ENCODE measurements at places on chromosomes 5 and 9. TPM values are rescaled to one million over a fixed set of nuclear protein-coding genes. Genes with fewer than 3 reads are reported as not detected.

Gene SLC34A1
- total RNA-seq, result 0.64 TPM

- no peak for DNase-seq
Measured at GRCh38 chr5:150663936-150664335, 2.9 kb downstream of the MYOZ3 start.

GRCh38 chr5:91016954-91017700 lies 366.0 kb downstream of the ARRDC3 start:
- DNase-seq, result no peak

Gene ARID3C
- not detected for total RNA-seq

Gene REEP2
- total RNA-seq, result 2.5 TPM

All from Calu3 (cell line).